Cardiac ventricle fibroblast (primary cell): ENCODE measurements at places on chromosomes 3 and 15. TPM values are rescaled to one million over a fixed set of nuclear protein-coding genes. Genes with fewer than 3 reads are reported as not detected.

HTR3E gene
- total RNA-seq = not detected in 2 replicates

ZNF80 gene
- total RNA-seq = not detected in 2 replicates

OCA2 gene
- total RNA-seq = not detected in 2 replicates

PCLAF gene
- total RNA-seq = 11.0 and 18.2 TPM in 2 replicates

CFAP100 gene
- not detected in 2 replicates for total RNA-seq
